Kasumi-1 (cell line): ENCODE measurements at places on chromosomes 12 and 14.

DNA sequence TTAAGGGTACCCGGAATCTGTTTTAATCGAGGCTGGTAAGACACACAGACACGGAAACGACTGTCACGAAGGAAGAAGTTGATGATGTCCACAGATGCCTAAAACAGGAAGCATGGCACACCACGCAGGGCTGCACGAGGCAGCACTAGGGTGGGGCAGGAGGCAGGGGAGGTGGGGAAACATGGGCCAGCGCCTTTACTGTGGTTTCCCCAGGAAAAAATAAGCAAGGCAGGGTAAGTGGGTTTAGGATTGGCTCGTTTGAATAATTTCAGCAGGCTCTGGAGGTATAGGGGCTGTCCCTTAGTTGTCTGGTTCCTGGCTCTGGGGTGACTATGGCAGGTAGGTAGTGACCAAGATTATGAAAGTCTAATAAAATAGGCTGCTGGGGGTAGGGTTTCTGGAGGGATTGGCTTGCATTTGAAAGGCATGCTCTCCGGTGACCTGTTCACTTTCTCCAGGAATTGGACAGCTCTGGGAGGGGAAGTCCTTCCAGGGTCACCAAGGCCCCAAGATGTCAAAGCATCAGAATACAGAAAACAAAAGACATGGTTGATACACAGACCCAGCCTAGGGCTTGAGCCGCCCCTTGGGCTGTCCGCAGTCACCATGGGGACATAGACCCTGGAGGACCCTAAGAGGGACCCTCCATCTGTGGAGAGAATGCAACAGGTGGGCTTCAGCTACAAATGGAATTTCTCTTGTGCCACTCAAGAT is 35.3 kb downstream of the MAP1LC3B2 start:
- peak; percentile 94 for DNase-seq

DNA sequence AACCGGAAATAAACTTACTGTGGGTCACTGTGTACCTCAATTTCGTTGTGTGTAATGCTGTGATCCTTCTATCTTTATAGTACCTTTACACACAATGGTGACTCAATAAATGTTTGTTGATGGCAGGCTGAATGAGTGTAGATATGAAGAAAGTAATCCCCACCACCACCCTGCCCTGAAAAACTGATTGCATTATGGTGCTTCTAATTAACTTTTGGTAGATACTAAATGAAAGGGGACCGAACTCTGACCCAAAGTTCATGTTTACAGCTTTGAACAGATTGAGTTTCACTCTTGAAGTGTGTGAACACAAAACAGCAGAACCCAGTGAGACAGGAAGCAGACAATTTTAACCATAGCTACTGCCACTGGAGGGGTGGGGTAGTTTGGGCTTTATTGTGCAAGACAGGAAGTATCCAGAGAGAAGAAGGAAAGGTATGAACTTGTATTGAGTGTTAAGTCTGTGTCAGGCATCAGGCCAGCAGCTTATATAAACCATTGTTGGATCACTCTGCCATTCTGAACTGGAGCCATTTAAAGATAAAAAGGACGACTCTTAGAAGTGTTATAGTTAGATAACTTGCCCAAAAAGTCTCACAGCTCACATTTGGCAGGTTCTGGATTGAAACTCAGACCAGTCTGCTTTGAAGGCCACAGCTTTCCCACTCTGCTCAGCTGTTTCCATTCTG is 197.0 kb upstream of the AMIGO2 start:
- DNase-seq = peak; percentile 70

DNA sequence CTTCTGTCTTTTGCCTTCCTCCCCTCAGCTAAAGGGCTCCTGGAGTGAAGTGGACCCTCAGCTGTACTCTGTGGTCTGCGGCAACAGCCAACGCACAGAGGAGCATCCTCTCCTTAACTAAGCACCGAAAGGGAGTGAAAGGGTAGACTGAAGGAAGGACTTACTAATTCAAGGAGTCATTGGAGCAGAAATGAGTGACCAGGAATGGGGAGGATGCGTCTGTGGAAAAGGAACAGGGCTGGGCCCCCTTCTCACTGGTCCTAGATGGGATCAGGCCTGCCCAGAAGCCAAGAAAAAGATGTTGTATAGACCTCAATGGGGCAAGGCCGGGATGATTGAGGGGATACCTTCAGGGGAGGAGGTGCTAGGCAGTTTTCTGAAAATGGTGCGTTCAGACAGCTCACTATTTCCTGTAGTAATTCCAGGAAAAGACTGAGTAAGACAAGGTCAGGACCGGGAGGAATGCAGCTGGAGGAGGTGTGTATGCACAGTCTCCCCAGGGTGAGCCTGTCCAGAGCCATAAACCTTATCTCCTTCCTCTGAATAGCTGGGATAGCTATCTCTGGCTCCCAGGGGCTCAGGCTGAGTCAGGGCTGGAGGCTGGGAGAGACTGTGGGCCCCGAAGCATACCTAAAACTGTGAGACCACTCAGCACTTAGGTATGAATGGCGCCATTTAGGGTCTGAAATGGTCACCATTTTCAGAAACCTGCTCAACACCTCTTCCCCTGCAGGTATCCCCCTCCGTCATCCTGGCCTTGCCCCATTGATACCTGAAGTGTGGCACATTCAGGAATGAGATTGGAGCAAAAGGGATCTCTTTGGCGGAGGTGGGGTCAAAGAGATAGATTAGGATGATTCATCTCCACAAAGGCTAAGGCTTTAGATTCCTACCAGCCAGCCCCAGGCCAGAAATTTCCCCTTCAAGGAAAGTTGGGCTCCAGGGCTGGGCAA is 20.2 kb upstream of the KRT8 start:
- DNase-seq = no peak

DNA sequence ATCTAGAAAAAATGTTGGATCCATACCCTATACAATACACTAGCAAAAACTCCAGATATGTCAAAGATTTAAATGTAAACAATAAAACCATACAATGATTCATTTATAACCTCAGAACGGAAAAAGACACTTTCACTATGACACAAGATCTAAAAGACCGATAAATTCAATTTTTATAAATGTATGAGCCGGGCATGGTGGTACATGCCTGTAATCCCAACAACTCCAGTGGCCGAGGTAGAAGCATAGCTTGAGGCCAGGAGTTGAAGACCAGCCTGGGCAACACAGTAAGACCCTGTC is 2.5 kb upstream of the SOS2 start:
- DNase-seq = no peak
